A375 (cell line): ENCODE measurements at places on chromosomes 4 and X. TPM values are rescaled to one million over a fixed set of nuclear protein-coding genes. Genes with fewer than 3 reads are reported as not detected.

Gene NAA11
- 48.1 and 52.4 TPM in 2 replicates for total RNA-seq

Gene GATA1
- total RNA-seq: not detected in 2 replicates

Gene ASB9
- total RNA-seq: 20.6 and 25.1 TPM in 2 replicates

Gene SYNPO2
- 0.30 and 0.50 TPM in 2 replicates for total RNA-seq

Gene DMD
- 0.98 and 1.7 TPM in 2 replicates for total RNA-seq
